ENCODE measurements at places on chromosomes 16 and 17.

DNA sequence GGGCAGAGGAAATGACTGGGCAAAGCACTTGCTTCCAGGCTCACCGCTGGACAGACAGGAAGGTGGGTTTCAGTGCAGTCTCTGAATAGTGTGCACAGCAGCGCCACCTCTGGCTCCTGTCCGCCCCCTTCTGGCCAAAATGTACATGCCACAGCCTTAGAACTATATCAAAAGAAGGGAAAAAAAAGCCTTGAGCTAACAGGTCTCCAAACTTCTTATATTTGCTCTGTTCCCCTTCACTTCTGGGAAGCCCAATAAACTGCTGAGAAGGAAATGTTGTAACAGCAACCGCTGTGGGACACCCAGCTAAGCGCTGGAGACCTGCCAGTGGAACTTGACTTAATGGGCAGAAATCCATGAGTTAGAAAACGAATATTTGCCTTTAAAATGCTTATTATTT, 17.5 kb downstream of the COG7 start:
- DNase-seq: peak; percentile 56

DNA sequence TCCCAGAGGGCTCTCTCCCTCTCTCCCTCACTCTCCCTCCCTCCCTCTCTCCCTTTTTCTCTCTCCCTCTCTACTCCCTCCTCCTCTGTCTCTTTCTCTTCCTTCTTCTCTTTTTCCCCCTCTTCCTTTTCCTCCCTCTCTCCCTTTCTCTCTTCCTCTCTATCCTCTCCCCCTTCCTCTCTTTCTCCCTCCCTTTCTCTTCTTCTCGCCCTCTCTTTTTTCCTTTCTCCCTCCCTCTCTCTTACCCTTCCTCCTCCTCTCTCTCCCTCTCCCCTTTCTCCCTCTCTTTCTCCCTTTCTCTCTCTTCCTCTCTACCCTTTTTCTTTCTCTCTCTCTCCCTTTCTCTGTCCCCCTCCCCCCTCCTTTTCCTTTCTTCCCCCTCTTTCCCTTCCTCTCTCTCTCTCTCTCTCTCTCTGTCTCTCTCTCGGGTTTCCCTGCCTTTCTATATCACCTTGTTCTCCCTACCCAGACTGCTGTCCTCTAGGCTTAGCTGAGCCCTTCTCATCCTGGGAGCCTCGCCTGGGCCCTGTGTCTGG, 25.8 kb upstream of the TMEM220 start:
- DNase-seq: no peak

DNA sequence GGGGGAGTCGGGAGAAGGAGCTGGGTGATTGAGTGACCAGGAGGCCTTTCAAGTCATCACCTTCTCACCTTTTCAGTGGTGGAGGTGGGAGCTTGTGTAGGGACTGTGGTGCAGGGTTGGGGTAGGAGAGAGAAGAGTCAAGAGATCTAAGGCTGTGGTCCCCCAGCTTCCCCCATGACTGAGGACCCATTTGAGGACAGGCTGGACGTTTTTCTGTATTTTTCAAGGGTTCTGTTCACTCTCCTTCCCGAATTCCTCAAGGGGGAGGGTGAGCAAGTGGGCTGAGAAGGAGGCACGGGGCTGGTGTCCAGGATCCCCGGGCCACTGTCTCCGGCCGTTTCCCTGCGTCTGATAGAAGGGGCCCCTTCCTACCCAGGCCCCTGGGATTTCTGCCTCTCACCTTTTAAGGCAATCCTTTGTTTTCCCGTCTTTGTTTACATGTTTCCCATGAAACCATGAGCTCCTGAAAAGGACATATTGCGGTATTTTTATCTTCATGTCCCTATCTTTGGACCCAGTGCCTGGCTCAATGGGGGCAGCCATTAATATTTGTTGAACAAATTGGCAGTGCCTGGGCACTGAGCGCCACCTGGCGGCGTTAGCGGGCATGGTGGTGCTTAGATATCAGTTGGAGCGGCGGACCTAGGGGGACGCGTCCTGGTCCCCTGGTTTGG, 9.2 kb upstream of the CD300A start:
- peak; percentile 60 for DNase-seq

- DNase-seq: no peak
These were observed 7.1 kb downstream of the PRSS53 start for GRCh38 chr16:31081428-31082351.

DNA sequence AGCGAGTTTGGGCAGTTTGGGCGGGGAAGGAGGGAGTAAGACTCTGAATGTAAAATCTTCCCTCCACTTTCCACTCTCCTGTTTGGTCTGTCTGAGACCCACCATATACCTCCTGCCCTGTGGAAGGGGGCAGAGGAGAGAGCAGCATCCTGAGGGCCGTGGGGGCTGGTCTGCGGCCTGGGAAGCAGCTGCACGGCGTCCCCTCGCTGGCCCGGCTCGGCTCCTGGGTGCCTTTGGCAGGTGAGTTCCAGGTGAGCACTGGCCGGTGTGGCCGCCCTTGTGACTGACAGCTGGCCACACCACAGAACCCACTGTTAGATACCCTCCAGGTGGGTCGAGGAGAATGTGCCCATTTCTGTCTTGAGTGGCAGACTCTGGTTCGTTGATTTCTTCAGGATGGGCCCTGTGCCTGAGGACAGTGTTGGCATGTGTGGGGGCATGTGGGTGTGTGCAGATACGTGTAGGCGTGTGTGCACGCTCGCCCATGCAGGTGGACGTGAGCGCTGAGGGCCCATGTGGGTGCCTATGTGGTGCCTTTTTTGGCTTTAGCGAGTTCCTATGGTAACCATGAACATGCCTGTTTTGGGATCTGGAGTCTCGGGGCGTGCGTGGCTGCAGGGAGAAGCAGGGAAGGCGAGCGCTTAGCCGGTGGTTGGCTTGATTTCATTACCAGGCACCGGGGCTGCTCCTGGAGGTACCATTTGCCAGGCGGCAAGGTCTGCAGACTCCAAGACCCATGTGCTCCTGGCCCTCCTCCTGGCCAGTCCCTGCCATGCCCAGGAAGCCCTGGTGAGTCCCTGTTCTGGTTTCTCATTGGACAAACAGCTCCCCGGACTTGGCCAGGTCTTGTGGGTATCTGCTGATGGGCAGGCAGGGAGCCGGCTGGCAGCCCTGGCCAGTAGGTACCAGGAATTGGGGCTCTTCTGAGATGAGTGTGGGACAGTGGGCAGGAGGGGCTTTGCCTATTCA, 12.4 kb downstream of the RAP1GAP2 start:
- no peak for DNase-seq

DNA sequence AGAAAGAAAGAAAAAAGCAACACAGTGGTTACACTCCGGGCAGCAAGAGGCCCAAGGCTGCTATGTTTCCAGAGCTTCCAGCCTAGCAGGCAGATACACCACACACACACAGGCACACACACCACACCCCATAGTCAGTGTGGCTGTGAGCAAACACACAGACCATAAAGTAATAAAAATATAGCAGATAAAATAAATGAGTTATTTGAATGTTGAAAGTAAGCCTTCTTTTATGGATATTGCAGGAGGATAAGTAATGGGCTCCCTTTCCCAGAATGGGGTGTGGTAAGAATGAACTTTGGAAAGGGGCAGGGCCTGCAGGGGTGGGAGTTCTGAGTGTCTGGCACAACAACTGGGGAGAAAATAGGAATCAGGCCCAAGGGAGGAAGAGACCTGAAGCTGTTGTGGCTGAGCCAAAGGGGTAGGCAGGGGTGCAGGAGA, 4.8 kb upstream of the CDK5RAP3 start:
- no peak for DNase-seq

DNA sequence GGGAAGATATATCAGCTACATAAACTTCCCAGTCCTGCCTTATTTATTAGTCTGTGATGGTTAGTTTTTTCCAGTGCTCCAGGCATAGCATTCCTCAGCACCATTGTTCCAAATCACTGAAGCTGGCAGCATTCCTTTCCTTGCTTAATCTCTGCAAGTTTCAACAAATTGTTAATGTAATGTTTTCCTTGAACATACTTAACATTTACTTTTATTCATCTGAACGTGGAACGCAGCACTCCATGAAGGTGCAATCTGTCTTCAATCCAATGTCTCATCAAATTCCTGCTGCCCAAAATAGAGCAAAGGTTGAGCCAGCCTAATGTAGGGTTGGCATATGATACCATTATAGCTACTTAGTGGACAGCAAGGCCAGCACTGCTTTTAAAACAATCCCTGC, 441.1 kb upstream of the RBFOX1 start:
- no peak for DNase-seq

- no peak for DNase-seq
These were observed 61.2 kb downstream of the MEAK7 start for GRCh38 chr16:84443166-84443802.

DNA sequence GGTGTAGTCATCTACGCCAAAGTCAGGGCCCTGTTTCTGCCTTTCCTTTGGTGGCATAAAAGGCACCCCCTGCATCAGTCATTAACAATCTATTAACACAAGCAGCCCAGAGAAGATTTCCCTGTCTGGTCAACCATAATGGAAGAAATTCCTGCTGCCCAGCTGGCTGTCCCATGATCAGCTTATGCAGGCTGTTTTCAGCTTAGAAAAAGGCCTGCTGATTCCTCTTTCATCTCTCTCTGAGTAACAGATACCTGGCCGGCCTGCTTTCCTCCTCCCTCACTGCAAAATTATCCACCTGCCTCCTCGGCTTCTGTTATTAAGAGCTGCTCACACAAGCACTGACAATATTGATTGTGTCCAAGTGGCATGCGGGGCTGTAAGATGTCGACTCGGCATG, 70.3 kb upstream of the MMP2 start:
- DNase-seq: no peak

Measured in stimulated activated CD4-positive, alpha-beta T cell treated with anti-CD3 and anti-CD28 coated beads, Interleukin-1b, Interleukin-23, amount 100 ng/mL, for 48 hours (primary cell).